GM12865 (cell line): ENCODE measurements at places on chromosomes 5 and 9.
A peak's percentile ranks its signal among the peaks of the same experiment; 100 is the strongest.

DNA sequence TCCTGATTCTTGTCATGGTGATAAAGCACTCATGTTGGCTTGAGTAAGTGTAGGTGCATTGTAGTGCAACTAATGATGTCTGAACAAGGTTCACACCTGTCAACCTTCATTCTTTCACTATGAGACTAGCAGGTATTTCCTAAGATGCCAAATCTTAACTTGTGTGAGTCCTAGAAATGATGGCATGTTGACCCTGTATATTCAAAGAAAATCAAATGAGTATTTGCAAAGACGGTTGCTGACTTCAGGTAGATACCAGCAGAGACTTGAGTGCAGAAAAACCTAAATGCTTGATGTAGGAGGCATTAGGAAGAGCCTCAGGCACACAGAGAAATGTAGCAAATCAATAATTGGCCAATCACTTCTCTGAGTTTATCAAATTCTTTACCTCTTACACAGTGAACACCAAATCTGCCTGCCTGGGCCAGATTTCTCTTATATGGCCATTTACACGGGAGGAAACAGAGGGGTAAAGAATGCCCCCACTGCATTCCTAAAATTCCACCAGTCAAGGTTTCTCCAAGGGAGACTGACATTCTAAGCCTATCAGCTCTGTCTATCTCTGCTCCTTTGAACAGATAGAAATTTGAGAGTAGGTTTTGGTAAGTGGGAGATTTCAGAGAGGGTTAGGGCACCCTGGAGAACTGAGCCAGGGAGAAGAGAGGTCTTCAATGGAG, 488.6 kb upstream of the WWC1 start:
- DNase-seq, result no peak

DNA sequence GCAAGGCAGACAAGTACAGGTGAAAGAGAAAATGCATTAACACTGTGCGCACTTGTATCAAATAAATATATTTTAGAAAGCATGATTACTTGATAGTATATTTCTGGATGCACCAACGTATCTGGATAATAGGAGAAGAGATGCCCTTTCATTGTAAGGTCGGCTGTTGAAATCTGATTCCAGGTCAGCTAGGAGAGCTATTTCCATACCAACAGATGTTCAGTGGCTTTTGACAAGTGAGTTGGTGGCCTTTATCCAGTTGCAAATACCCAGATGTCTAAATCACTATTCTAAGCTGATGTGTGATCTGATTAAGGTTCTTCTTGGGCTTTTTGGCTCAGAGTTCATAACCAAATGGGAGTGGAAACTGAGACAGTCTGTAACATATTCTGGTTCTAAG, 128.2 kb upstream of the TBCA start:
- no peak for DNase-seq

- DNase-seq, result no peak
Observed at GRCh38 chr5:143228597-143229293, 174.7 kb downstream of the NR3C1 start.

- no peak for DNase-seq
Observed at GRCh38 chr9:99970481-99970880, 64.0 kb downstream of the STX17 start.

DNA sequence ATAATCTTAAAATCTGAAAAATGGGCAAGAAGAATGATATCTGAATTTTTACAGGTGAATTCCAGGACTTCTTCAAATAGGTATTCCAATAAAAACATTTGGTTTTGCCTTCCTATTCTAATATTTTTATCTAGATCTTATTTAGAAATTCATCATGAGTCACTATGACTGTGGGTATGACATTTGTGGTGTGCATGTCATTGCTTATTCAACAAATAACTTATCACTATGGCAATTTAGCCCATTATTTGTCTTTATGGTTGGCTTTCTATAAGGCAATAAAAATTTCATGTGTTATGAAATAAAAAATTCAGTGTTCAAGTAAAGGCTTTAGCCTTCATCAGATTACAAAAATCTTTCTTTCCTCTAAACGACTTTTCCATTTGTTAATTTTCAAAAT, 1139.6 kb upstream of the NUDT12 start:
- DNase-seq, result no peak

- no peak for DNase-seq
Observed at GRCh38 chr9:94108584-94108983, 24.3 kb downstream of the PTPDC1 start.

GRCh38 chr5:98656796-98657195, 116.7 kb upstream of the RGMB start:
- DNase-seq, result no peak

- DNase-seq, result no peak
Observed at GRCh38 chr9:29966247-29966646, 2393.0 kb upstream of the C9orf72 start.

DNA sequence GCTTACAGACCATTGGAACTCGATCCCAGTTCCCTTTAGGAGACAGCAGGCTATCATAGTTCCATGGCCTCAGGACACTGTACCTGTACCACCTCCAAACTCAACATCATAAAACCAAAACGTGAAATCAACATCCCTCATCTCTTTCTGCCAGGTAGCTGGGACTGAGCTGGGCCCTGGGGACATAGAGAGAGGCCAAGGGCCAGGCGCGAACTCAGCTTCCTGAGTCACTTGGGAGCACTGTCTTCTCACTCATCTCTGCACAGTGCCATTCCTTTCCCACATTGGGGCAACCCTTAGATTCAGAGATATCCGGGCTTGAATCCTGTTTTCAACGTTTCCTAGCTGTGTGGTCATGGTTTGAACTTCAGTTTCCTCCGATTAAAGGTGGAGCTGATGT, 12.2 kb downstream of the DAB2IP start:
- no peak for DNase-seq

DNA sequence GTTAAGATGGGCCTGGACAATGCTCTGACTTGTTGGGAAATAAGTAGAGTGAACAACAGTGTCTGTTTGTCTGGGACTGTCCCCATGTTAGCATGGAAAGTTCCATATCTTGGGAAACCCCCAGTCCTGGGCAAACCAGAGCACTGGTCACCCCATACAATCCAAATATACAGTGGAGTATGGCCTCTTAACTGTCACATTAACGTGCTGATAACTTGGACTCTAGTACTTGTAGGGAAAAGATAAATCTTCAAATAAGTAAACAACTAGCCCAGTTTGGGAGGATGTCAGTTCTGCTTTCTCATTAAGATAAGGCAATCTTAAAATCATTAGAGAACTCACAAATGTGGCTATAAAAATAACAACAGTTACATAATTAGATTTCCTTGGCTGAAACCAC, 47.6 kb upstream of the JAK2 start:
- DNase-seq, result peak; percentile 35

- peak; percentile 57 for DNase-seq
Observed at GRCh38 chr5:56060276-56061110, 65.7 kb upstream of the IL6ST start.

DNA sequence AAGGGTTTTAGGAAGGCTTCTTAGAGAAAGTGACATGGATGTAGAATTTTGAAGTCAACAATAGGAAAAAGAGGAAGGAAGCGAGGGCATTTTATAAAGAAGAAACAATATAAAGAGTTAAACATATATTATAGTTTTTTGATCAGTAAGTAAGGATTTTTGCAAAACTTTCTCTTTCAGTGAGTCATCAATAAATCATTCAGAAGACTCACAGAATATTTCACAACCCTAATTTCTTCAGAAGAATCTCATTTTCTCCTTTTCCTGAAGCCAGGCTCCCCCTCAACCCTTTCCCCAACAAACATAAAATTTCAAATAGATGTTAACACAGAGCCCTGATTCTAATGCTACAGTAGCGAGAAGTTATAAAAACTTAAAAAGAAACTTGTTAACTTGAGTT, 4.3 kb upstream of the COX7C start:
- no peak for DNase-seq

DNA sequence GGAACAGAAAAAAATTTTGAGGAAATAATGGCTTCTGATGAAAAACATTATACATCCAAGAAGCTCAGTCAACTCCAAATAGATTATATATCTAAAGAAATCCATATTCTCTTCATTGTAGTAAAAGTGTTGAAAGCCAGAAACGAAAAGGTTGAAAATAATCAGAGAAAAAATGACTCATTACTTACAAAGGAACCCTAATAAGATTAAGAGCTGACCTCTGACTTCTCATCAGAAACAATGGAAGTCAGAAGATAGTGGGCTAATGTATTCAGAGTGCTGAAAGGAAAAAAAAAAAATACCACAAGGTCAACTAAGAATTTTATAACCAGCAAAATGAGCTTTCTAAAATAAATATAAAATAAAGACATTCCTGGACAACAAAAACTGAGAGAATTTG, 60.0 kb downstream of the HSD17B4 start:
- DNase-seq, result no peak

DNA sequence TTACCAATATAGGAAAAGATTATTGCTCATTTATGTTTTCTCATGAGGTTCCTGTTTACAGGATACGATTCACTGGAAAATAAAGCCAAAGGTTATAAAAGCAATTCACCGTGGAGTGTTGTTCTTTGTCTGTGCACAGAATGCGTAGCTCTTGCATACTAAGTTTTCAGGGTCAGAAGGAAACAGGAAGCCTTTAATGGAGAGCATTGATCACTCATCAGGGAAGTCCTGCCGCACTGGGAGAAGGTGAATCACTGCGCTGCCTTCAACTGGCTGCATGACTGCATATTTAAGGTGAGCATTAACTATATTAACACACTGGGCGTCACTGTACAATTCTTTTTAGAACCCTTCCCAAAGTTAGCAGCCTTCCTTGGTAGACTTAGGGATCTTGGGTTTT, 74.1 kb upstream of the SYK start:
- no peak for DNase-seq

- no peak for DNase-seq
Observed at GRCh38 chr9:98783518-98784226, 12.7 kb downstream of the ANKS6 start.

GRCh38 chr9:136084063-136084944, 10.8 kb downstream of the NACC2 start:
- DNase-seq, result no peak

- DNase-seq, result peak; percentile 56
Observed at GRCh38 chr5:158074992-158075769, 216.2 kb upstream of the CLINT1 start.

DNA sequence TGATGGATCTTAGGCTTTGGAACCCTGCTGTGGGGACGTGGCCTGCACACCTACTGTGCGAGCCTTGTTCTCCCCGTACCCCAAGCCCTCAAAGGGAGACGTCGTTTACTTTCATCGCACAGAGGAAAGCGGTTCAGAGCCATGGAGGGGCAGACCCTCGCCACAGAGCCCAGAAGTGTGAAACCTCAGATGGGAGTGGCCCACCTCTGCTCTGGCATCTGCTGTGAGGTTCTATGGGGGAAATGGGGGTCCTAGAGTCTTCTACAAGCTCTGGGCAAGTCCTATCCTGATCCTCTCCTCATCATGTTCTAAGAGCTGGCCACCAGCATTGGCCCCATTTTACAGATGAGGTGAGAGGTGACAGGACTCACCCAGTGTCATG, 3.7 kb upstream of the RNF44 start:
- DNase-seq, result no peak

DNA sequence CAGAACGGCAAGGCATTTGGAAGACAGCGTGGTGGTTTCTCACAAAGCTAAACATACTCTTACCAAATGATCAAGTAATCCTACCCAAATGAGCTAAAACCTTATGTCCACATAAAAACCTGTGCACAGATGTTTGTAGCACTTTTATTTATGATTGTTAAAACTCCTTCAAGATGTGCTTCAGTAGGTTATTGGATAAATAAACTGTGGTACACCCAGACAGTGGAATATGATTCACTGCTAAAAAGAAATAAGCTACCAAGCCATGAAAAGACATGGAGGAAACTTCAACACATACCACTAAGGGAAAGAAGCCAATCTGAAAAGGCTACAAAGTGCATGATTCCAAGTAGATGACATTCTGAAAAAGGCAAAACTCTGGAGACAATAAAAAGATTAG, 94.2 kb downstream of the FOXD1 start:
- no peak for DNase-seq

DNA sequence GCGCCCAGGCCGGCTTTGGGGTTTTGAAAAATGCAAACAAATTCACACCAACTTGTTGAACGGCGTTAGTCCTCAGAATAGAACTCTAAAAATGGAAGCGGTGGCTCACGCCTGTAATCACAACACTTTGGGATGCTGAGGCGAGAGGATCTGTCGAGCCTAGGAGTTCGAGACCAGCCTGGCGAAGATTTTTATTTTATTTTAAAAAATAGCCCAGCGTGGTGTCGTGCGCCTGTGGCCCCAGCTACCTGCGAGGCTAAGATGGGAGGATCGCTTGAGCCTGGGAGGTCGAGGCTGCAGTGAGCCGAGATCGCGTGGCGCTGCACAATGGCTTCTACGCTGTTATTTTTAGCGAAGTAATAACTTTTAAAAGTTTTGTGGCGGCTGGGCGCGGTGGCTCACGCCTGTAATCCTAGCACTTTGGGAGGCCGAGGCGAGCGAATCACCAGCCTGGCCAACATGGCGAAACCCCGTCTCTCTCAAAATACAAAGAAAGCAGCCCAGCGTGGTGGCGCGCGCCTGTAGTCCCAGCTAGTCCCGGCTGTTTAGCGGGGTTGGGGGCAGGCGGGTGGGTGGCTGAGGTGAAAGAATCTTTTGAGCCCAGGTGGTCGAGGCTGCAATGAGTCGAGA, 694 bp upstream of the PLIN2 start:
- peak; percentile 66 for DNase-seq

DNA sequence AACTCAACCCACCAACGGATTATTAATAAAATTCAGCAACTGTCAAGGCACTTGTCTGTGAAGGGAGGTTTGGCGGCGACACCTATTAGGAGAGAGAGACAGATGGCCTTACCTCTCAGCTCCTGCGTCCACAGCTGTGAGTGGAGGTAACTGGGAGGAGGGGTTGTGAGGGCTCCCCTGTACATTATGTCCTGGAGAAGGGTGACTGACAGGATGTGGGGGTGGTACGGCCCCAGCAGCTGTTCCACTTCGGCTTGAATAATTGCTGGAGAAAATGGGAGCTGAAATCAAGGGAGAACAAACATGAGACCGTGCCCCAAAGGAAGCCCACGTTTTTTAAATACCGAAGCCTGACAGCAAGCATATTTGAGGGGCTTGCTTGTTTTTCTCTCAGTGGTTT, 353.5 kb upstream of the RFX3 start:
- no peak for DNase-seq

- no peak for DNase-seq
Observed at GRCh38 chr5:96855031-96855872, 21.0 kb upstream of the ERAP2 start.

DNA sequence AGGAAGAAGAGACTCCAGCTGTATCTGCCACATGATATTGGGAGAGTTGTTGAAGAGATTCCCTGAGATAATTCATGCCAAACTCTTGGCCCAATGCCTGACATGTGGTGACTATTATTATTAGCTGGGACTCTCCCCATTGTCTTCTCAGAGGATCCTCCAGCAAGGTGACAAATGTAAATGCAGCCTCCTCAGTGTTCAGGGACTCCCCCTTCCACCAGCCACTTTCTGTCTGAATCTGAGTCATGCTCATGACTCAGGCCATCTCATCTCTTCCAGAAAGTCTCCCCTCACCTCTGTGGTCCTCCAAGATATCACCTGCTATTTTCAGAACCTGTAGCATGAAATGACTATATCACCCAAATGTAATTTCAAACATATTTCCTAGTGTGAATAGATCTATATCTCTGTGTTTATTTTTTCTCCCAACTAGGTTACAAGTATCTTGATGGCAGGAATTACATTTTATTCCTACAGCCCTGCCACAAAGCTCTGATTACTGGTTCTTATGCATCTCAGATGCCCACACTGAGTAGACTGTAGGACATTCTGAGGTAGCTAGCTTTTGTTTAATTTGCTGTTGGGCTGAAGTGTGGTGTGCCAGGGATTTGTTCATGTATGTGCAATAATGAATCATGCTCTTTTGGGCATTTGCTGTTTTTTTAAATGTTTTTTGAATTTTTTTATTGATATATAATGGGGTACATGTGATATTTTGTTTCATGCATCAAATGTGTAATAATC, 126.6 kb upstream of the IL12B start:
- peak; percentile 94 for DNase-seq

GRCh38 chr9:6433410-6433809, 20.4 kb downstream of the UHRF2 start:
- no peak for DNase-seq
